CD4-positive, alpha-beta T cell treated with Interleukin-6 for 4 hours (primary cell): ENCODE measurements at places on chromosomes 12 and 14.

GRCh38 chr14:51504669-51505068 is 147.0 kb upstream of the FRMD6 start:
- no peak for DNase-seq

- no peak for DNase-seq
Measured at GRCh38 chr12:64362721-64363305, 27.7 kb downstream of the C12orf56 start.

DNA sequence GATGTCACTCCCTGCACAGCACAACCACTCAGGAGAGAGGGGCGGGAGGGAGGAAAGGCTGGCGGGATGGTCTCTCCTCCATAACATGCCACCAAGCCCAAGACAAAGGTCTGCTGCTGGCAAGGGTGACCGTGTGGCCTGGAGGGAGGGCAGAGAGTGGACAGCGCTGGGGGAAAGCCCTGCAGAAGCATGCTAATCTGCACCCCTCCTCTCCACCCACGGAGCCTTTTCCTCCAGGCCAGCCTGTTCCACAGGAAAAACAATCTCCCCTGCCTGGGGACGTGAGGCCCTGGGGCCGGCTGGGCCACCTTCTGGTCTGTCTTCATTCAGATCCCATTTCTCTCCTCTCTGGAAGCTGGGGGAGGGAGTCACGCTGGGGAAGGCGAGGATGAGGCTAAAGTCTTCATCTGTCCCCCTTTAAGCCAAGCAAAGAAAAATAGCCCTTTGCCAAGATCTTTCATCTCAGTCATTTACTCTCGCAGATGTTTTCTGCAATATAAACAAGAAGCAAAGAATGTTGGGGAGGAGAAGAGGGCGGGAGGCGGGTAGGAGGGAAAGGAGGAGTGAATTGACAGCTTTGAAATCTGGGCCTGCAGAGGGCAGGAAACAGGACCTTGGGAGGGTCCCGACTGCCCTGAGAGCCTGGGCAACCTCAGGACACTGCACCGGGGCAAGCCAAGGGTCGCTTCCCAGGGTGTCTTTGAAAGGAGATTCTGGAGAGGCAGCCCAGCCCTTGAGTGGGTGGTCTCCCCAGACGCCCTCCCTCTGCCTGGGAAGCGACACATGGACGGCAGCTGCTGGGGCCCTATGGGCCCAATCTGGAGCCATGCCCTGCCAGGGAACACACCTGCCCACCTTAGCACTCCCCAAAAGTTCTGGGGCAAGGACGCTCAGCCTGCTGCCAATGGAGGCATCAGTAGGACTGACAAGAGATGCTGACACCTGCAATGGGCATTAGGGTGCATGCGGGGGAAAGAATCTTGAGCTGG is 133.6 kb downstream of the ZFP36L1 start:
- DNase-seq = no peak

DNA sequence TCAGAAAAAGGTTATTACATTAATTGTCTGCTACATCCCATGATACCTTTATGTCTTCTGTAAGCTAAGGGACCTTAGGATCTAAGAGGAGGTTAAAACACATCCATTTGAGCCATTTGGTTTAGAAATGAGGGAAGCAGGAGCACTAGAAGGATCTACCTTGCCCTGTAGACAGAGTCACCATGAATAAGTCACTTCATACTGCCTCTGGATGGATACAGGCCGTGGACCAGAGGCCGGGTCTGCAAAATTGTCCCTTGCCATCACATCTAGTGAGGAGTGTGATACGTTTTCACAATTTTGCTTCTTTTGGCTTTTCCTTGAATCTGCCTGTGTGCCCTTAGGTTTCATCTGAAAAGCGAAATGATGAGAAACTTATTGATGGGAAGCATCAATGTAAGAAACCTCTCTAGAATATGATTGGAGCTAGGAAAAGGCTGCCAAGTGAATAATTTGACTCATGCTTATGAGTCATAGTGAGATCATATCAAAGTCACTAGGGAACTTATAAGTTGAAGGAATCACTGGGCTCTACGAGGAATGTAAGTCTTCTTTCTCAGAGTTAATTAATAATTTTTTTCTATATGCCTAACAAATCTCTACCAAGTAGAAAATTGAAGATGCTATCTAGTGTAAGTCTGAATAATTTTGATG is 10.8 kb downstream of the GLRX5 start:
- no peak for DNase-seq

DNA sequence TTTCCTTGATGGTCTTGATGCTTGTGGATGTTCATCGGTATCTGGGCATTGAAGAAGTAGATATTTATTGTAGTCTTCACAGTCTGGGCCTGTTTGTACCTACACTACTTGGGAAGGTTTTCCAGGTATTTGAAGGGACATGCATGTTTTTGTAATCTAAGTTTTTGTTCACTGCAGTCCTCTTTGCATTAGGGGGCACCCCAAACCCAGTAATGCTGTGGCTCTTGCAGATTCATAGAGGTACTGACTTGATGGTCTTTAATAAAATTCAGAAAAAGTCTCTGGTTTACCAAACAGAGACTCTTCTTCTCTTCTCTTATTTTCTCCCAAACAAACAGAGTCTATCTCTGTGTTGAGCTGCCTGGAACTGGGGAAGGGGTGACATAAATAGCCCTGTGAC is 150.9 kb upstream of the SLC16A7 start:
- peak; percentile 35 for DNase-seq

- no peak for DNase-seq
Measured at GRCh38 chr12:78963439-78964227, 99.1 kb downstream of the SYT1 start.

DNA sequence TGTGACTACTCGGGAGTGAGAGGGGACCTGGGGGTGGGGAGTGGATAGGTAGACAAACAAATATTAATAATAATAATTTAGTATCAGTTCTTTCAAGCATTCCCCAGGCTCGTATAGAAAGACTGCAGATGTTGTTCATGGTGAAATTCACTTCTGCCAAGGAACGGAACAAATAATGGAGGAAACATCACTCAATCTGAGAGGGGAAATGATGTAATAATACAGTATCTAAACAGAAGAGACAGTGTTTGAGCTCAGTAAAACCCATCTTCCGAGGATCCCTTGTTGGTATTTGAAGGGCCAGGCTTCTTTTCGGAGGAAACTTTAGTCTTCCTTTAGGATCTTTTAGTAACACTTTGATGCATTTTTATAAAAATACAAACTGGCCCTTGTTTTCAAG is 114.2 kb downstream of the KCNK10 start:
- no peak for DNase-seq

DNA sequence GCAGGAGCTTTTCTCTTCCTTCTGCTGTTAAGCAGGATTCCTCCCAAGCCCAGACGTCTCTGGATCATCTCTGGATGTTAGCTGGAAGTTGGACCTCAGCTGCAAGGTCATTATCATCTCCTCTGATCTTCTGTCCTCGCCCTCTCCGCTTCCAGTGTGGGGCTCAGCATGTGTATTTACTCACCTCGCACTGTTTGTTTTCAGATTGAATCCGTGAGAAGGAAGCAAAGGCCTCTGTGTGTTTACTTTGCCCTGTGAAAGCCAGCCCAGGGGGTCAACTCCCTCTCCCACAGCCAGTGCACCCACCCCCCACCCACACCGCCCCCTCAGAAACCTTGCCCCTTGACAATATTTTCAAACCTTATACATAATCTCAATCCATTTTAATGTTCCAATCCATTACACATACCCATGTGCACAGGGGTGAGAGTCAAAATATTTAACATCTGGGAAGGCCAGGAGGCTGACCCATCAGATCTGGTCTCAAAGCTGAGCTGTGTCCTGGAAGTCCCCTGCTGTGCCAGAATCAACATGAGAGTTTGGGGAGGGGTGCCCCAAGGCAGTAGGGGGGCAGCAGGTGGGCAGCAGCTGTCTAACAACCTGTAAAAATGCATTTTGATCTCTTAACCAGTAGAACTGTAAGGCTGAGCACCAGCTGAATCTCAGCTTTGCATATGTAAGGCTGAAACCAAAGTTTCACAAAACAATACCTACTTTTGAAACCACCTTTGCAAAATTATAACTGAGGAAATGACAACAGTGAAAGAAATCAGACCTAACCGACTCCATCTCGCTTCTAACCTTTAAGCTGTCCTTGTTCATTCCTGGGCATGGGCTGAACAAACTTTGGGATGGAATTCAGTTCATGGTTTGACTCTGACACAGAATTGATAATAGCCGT is 157.9 kb downstream of the ZNF664 start:
- no peak for DNase-seq

- DNase-seq = no peak
Measured at GRCh38 chr12:29794862-29795261, 11.1 kb upstream of the TMTC1 start.

DNA sequence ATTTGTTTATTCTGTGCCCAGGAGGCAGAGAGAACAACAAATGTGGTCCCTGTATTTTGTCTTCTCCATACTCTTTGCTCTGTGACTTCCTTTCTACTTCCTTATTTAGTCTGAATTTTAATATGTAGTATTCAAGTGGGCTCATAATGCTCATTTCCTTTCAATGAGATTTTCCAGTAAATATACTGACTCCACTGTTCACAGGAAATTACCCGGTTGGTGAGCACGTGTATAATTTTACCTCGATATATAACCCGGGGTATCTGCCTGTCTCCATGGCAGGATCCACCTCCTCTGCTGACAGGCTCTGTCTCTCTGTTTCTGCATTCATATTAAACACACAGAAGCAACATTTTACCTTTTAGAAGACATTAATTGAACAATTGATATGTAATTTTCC is 166.0 kb downstream of the SLC38A4 start:
- DNase-seq = no peak

GRCh38 chr12:47052274-47052673 is 27.1 kb upstream of the PCED1B start:
- DNase-seq = no peak

DNA sequence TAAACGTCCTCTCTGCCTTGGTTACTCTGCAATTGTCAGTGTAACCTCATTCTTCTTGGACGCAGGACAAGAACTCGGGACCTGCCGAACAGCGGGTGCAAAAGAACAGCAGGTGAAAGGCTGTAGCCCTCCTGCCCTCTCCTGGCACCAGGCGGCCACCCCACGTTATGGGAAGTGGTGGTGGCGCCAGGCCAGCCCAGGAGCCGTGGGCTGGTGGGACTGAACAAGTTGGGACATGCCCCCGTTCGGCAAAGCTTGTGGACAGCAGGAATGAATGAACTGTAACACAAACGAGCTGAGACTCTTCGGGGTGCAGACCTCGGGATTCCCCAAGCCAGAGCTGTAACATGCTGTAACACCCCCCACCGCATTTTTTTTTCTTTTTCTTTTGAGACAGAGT is 6.6 kb upstream of the M6PR start:
- DNase-seq = no peak

- DNase-seq = no peak
Measured at GRCh38 chr12:107486140-107486892, 199.3 kb upstream of the PWP1 start.

GRCh38 chr12:574475-575128 is 88.6 kb downstream of the NINJ2 start:
- DNase-seq = no peak

- peak; percentile 45 for DNase-seq
Measured at GRCh38 chr14:97218691-97219430, 421.7 kb downstream of the VRK1 start.

- no peak for DNase-seq
Measured at GRCh38 chr14:45083617-45083975, 320 bp upstream of the PRPF39 start.
